ENCODE measurements at places on chromosomes 12 and 14.

- no peak for DNase-seq
Measured at GRCh38 chr14:52121441-52121840, 52.6 kb upstream of the NID2 start.

DNA sequence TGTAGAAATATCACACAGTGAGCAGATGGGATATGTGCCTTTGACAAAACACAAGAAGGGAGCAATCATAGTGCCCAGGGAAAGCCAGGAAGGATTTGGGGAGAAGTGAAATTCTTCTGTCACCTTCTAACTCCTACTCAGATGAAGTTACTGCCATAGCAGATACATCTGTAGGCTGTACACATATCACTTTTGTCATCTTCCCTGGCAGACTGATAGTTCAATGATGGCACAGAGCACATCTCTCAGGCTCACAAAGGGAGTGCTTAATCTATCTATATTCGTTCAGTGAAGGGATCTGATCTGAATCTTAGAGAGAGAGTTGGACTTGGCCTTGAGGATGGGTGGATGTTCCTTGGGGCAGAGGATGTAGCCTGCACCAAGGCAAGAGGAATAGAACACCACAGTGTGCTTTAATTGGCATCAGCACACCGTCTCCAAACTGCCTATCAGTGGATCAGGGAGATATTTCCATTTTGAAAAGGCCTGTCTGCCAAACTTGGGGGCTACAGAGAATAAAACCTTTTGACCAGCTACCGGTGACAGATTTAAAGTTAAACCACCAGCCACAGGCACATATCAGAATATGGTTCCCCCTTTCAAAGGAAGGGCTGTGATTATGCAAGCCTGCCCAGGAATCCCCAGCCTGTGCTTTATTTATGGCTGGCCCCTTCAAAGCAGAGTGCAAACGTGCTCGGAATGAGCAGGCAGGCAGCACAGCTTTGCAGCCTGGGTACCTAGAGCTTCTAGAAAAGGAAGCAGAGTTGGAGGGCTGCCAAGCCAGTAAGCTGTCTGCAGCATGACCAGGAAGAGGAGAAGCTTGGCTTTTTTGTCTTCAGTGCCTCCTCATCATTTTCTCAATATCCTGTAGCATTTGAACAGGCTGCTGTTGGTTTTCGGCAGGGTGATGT lies 165.5 kb upstream of the DYRK2 start:
- DNase-seq = peak; percentile 57

DNA sequence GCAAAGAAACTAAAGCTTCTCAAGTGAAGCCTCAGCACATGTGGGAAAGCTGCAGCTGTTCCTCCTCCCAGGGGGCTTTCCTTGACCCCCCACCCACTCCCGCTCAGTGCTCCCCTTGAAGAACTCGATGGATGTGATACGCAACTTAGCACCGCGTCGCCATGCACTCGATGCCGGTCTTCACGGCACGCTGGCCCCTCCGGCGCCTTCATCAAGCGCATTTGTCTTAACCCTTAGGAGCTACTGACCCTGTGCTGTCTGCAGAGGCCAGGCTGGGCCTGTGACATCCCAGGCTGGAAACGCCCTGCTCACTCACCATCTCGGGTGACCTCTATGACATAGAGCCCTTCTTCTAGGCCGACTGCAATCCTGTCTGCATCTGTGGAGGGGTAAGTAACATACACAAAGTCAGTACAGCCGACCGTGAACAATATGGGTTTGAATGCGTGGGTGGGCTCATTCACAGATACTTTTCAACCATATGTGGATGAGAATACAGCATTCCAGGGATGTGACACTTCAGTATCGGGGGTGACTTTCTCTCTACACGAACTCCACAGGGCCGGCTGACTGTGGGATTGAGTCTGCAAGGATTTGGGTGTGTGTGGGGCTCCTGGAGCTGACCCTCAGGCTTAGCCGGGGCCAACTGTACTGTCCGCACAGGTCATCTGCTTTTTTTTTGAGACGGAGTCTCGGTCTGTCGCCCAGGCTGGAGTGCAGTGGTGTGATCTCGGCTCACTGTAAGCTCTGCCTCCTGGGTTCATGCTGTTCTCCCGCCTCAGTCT lies 23.1 kb downstream of the AMN start:
- DNase-seq = no peak

- no peak for DNase-seq
Measured at GRCh38 chr12:95874452-95874851, 15.7 kb downstream of the SNRPF start.

DNA sequence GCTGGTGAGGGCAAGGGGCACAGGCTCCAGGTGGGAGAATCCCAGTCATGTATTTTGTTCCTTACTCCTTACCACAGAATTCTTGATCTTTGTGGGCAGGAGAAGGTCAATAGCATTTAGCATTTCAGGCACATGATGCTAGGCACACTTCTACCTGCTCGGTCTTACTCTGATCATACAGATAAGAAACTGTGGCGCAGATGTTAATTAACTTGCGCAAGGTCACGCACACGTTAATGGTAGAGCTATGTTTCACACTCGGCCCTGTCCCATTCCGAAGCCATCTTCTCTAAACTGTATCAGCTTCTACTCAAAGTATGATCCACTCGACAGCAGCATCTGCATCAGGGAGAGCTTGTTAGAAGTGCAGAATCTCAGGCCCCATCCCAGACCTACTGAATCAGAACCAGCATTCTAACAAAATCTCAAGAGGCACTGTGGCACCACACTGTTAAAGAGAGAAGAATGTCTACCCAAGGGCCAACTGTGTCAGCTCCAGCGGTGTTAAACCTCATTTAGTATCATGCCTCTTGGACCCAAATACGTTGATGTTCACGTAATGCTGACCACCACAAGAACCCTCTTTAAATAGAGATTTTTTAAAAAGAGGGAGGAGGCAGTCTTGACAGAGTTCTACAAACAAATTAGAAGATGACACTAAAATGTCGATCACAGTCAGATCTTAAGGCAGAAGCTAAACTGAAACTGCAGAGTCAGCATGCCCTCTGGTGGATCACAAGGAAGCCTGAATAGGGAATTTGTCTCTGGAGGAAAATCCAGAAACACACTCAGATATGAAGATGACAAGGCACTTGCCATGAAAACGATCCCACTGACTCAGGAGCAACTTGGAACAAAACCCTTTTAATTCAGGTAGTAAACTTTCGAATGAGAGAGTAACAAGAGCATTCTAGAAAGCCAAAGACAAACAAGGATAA lies 7.3 kb downstream of the STXBP6 start:
- no peak for DNase-seq

- DNase-seq = no peak
Measured at GRCh38 chr14:65959563-65960024, 526.6 kb upstream of the CCDC196 start.

DNA sequence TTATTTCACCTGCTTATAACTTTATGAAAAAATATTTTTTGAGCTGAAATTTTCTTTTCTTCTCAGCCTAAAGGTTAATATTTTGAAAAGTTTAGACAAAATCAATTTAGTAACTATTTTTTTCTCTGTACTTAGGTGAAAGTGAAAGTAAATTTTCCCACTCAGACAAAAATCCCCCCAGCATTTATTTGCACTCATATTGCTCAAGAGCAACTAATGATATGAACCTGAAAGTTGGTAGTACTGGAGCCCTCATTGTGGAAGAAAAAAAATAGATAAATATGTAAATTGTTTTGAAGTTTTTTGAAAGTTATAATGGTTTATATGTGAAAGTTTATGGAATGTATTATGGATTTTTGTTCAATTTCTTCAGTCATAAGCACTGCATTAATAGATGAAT lies 1005.9 kb upstream of the ATXN7L3B start:
- DNase-seq = no peak

GRCh38 chr14:58887931-58888330 lies 250.2 kb downstream of the DACT1 start:
- no peak for DNase-seq

DNA sequence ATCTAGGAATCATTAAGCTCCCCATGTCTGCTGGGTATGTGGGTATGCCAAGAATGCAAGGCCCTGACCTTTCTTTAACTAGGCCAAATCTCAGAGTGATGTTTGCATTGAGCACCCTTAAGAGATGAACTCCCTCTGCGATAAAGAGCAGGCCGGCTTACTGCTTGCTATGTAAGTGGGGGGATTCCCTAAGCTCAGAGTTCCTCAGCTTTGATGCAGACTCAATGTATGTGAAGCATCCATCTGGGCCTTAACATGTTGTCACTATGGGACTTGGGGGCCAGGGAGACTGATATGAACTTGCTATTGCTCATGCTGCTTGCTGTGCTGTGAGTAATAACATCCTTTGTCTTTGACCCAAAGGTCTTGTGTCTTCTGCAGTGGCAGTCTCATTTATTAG lies 149.7 kb downstream of the C12orf75 start:
- DNase-seq = no peak

DNA sequence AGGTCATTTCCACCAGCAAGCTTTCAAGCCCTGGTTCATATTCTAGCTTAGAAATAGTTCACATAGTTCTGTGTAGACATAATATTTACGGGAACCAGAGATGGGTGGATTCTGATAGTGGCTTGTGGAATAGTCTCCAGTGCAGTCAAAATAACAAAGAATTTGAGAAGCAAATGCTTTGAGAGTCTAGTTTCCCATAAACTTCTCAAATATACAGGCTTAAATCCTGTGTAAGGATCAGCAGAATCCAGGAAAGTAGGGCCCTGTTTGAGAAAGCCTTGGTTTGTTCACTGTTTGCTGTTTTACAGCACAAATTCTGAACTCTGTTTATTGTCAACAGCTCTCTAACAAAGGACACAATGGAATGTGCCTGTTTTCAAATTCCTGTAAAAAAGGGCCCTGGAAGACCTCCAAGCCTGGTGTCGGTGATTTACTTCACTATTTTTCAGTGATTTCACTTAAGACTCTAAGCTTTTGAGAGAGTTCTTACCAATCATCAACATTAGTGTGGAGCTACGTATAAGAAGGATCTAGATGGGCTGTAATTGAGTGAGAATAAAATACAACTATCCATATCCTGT lies 11.4 kb upstream of the FOS start:
- no peak for DNase-seq

- DNase-seq = no peak
Measured at GRCh38 chr14:101494826-101495225, 66.5 kb upstream of the DIO3 start.

GRCh38 chr12:1644534-1645438 lies 15.8 kb downstream of the WNT5B start:
- no peak for DNase-seq
